ENCODE measurements at places on chromosomes 3 and 15.

- no peak for DNase-seq
Measured at GRCh38 chr3:184611607-184612281, 50.2 kb downstream of the EPHB3 start.

DNA sequence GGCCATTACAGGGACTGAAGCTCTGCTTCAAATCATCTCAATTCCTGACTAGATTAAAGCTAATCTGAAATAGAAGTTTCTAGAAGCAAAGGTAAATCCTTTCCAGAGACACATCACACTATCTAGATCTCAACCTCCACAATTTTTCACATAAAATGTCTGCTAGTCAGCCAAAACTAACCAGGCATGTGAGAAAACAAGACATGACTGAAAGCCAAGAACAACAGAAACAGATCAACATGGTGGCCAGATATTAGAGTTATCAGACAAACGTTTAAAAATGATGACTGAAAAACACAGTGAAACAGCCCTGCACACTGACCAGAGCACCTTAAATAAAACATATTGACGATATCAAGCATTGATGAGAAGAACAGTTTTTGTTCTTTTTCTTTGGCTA, 59.1 kb downstream of the SUMF1 start:
- no peak for DNase-seq

GRCh38 chr15:27065785-27066184, 94.8 kb downstream of the GABRG3 start:
- DNase-seq, result no peak

DNA sequence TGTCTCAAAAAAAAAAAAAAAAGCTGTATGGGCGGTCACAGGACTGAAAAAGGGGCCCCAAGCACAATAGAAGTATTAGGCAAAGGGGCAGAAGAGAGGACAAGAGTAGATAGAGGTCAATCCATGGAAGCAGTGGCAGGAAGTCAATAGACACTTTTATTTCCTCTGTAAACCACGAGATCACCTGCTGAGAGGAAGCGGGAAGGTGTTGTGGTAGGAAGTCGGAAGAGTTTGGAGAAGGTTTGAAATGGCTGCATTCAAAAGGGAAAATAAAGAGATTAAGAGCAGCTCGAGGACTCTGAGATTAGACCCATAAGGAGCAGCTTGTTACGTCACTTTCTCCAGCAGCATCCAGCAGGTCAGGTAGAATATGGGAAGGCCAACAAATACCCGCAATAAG, 14.2 kb upstream of the ZNF148 start:
- DNase-seq, result no peak

DNA sequence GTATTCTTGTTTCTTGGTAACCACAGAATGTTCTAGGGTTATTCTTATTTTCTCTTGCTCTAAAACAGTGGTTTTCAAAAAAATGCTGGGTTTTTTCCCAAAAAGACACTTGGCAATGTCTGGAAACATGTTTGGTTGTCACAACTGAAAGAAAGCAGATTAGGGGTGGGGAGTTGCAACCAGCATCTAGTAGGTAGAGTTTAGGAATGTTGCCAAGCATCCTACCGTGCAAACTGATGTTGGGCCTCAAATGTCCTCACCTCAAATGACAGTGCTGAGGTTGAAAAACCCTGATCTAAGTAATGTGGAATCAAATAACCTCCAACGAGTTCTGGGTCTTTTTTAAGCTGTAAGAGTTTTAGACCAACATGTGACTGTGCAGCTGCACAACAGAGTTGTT, 270.5 kb upstream of the STT3B start:
- no peak for DNase-seq

GRCh38 chr3:194738254-194739093, 52.8 kb downstream of the FAM43A start:
- no peak for DNase-seq

- DNase-seq, result no peak
Measured at GRCh38 chr3:9976721-9977709, 9.6 kb downstream of the EMC3 start.

DNA sequence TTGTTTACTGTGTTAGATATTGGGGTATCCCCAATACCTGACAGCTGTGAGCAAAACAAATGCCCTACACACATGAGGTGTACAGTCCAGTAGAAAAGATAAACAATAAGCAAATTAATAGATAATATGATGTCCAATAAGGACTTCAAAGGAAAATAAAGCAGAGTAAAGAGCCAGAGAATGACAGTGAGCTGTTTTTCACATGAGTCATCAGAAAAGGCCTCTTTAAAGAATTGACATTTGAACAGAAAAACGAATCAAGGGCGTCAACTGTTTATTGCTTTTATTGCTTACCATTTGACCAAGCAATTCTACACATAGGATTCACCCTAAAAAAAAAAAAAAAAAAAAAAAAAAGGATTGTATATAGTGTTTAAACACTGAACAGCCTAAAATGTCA, 96.6 kb upstream of the FLNB start:
- DNase-seq, result no peak

- no peak for DNase-seq
Measured at GRCh38 chr3:14517601-14518431, 22.3 kb downstream of the GRIP2 start.

- no peak for DNase-seq
Measured at GRCh38 chr15:47066392-47066791, 650.9 kb upstream of the SEMA6D start.

GRCh38 chr3:171428321-171428787, 31.9 kb downstream of the TNIK start:
- DNase-seq, result no peak

DNA sequence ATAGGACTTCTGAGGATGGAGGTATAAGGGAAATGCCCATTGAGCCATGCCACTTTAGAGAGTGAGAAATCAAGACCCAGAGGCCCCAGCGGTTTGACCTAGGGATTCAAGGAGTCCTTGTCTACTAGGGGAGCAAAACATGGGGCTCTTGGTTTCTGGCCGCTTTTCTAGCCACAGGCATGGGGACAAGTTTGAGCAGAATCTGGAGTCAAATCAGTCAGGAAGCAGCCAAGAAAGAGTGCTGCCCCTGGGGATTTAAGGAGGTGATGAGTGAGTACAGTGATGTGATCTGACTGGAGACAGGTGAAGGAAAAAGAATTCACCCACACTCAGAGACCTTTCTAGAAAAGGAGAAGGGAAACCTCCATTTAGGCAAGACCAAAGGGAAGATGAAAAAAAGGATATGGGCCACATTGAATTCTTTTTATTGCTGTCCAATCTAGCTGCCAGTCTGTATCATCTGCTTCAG, 244.0 kb upstream of the TBC1D5 start:
- DNase-seq, result no peak

DNA sequence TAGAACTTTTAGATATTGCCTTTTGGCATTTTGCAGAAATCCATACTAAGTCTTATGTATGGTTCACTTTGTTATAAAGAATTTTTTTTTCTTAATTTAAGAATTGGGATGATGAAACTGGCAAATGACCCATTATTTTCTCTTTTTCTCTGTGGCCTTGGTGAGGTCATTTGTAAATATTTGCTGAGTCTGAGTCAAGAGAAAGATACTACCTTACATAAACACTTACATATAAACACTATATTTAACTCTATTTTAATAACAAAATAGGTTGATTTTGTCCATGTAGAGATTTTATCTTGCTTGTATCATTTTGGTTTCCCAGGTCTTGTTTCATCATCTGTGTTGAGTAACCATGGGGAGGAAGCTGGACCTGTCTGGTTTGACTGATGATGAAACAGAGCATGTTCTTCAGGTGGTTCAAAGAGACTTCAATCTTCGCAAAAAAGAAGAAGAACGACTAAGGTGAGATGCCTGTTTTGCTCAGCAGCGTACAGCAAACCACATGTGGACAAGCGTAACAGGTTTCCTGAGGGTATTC, 91.1 kb downstream of the MYRIP start:
- DNase-seq, result no peak

DNA sequence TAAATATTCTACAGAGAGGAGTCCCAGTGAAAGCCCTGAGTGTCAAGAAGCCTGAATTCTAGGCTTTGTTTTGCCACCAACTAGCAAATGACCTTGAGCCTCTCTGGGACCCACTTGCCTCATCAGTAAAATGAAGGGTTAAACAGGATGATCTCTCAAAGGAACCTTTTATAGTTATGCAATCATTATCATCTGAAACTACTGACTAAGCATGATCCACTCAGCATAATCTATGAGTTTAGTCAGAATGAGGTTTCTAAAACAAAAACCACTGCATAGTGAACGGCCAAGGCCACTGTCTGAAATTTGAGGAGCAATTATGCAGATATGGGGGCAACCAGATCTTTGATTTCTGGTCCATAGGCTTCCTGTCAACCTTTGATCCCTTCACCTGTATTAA, 319.0 kb downstream of the MECOM start:
- no peak for DNase-seq

DNA sequence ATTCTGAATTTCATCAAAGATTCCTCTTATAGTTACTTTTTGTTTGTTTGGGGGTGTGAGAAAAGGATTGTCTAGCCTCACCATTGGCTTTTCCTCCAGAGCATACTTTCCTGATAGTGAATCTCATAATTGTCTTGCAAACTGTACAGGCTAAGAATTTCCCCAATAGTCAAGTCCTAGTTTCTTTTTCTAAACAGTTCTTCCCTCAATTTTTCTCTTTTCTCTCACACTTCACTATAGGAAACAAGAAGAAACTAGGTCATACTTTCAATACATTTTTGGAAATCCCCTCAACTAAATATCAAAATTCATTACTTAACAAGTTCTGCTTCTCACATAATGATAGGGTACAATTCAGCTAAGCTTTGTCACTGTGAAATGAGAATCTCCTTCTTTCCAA, 241.9 kb downstream of the IL20RB start:
- DNase-seq, result no peak

GRCh38 chr15:71573599-71573998, 236.8 kb upstream of the NR2E3 start:
- DNase-seq, result no peak

- DNase-seq, result no peak
Measured at GRCh38 chr3:29668233-29668632, 387.4 kb downstream of the RBMS3 start.

- no peak for DNase-seq
Measured at GRCh38 chr15:100350434-100351226, 8.9 kb upstream of the ADAMTS17 start.

GRCh38 chr3:196774848-196775422, 35.3 kb downstream of the PAK2 start:
- no peak for DNase-seq

DNA sequence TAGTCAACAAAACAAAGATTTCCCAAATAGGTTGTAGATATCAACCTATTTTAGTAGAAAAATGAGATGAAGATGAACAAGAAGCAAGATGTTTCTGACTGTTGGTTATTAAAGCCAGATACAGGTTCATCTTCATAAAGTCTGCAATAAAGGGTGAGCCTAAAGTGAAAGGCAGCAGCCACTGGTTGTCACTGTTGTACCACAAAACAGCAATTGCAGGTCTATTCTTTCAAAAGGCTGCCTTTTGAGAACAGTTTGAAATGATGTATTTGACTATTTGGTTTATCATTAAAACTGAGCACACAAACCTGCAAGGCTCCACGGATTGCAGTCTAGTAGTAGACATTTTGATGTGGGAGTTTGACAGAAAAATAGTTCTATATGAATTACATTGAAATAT, 543.4 kb downstream of the GBE1 start:
- no peak for DNase-seq

DNA sequence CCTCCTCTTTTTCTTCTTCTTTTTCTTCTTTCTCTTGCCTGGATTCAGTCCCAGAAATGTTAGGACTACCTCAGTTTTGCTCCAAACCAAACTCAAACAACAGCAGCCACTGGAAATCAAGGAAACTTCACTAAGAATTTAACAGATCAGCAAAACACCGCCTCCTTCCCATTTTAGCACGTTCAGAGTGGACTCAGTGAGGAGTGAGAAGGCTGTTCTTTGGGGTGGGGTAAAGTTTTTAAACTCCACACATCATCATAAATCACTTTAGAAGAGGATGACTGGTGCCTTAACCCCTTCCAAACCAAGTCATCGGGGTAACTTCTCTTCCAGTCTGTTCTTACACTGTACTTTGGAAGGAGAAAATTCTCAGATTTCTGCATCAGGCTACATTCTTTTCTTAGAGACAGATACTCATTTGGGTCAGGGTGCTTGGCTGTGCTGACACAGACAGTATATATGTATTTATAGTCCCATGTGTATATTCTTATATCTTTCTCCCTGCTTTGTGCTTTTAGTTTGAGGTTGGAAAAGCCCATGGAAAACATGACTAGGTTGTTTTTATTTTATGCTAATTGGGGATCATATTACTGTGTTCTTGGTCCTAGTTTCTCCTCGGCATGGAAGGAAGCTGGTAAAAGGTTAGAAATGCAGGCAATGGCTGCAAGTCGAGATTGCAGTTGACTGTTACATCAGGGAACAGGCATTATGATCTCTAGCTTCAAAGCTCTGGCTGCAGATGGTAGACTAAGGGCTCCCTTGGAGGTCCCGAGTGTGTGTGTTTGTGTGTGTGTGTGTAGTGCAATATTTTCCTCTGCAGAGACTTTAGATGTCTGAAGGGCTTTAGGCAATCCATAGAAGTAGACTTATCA, at the start of gene CCDC80:
Gene CCDC80 (minus strand): TSS at position 214 of the 872 bp plus-strand sequence. CDS start 1,238 bp downstream, outside the sequence.
- DNase-seq, result no peak

GRCh38 chr3:148269816-148270215, 427.9 kb upstream of the AGTR1 start:
- DNase-seq, result no peak

DNA sequence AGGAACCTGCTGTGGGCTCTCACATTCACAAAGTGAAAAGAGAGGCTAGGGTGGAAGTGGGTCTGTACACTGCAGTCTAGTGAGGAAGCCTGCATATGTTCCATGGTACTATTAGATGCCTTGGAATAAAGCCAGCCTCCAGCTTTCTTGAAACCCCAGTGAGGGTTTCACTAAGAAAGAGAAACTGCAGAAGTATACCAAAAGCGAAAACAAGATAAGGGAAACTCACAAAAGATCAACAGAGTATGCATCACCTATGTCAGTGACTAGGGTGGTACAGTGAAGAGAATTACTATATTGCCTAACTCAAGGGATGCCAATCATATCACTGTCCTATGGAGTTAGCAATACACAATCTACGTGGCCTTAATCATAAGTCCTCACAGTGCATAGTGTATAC, 212.5 kb upstream of the GADL1 start:
- no peak for DNase-seq

DNA sequence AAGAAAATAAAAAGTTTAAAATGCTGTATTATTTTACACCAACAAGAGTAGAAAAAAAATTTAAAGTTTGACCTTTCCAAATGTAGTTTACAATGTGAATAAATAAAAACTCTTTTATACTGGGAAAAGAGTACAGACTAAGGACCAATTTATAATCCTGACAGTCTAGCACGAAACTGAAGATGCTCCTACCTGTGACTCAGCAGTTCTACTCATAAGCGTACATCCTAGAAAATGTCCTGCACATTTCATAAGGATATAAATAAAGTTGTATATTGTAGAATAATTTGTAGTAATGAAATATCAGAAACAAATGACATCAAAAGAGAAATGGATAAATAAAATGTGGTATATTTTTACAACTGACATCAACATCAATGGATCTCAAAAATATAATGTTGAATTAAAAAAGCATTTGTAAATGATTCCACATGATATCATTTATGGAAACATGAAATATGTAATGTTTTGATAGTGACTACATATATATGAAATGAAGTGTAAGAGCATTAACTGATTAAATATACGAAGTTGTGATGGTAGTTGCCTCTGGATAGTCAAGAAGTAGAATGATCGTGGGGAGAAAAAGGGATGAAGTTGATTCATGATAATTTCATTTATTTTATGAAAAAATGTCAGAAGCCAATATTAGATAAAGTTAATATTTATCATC, 161.3 kb upstream of the CBLB start:
- no peak for DNase-seq

GRCh38 chr3:189355115-189355480, 183.3 kb downstream of the TPRG1 start:
- no peak for DNase-seq

GRCh38 chr3:78633626-78634025, 1134.2 kb downstream of the ROBO1 start:
- DNase-seq, result no peak

GRCh38 chr3:64576211-64576775, 111.5 kb downstream of the ADAMTS9 start:
- no peak for DNase-seq
